ENCODE measurements at places on chromosomes 1 and 21.
A peak's percentile ranks its signal among the peaks of the same experiment; 100 is the strongest.

DNA sequence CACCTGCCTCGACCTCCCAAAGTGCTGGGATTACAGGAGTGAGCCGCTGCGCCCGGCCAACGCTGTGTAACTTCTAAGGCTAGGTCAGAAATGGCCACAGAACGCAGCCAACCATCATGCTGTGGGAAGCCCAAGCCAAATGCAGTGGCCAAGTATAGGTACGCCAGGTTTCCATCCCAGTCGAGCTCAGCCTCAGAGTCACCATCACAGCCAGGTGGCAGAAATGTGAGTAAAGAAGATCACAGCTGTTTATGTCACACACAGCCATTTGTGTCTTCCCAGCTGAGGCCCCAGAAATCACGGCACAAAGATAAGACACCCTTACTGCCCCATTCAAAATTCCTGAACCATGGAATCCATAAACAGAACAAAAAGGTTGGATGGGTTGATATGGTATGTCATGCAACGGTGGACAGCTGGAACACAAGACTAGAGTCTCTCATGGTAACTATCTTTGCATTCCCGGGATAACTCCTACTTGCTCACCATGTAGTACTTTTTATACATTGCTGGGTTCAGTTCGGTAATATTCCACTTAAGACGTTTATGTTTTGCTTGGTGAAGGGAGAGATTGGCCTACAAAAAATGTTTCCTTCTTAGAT lies 84.3 kb downstream of the SLC45A1 start:
- DNase-seq: no peak

DNA sequence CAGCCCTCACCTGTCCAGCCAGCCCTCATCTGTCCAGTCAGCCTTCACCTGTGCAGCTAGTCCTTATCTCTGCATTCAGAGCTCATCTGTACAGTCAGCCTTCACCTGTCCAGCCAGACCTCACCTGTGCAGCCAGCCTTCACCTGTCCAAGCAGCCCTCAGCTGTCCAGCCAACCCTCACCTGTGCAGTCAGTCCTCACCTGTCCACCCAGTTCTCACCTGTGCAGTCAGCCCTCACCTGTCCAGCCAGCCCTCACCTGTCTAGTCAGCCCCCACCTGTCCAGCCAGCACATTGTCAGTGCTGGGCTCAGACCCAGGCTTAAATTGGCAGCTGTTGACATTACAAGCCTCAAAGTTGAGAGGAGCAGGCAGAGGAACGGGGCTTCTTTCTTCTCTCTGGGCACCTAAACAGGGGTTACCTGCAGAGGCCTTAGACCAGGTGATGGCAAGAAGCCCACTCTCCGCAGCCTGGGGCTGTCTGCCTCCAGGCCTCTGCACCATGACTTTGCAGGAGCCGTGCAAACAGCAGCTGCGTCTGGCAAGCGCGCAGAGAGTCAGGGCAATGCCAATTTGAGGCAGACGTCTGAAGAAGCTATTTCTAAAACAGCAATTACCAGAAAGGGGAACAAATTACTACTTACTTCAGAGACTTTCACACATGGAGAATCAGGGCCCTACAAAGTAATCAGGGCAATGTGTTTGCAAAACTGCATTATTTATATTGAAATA lies 506.1 kb downstream of the NPHP4 start:
- DNase-seq: no peak

GRCh38 chr1:27471477-27471876 lies 18.5 kb downstream of the WASF2 start:
- no peak for DNase-seq

DNA sequence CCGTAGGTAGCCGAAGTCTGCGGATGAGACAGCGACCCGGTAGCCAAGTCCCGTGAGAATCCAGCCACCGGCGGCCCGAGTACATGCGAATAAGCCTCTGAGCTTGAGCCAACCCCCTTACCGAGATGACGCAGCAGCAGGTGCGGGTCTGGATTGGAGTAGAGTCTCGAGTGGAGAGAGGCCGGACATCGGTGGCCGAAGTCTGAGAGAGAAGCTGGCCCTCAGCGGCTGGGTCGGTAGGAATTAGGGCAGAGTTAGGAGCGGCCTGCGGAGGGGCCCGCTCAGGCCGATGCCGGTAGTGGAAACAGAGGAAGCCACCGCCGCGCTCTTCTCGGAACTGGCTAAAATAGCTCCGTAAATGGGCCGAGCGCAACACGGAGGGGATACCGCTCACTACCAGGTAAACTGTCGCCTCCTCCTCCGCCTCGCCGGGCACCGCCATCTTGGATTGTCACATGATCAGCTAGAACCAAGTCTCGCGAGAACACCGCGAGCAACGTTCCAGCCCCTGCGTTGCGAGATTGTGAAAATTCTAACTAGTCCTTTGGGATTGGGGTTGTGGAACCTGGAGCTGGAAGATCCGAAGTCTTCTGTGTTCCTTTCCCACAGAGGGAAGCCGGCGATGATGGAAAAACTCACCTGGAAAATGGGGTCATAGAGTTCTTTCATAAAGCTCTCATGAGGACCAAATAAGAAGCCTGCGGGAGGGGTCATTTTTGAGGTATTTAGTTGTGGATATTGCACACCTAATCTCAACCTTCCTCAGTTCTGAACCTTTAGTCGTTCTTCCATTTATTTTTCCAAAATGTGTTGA lies at the start of gene GPATCH3:
Gene GPATCH3 (minus strand): TSS at position 467 of the 814 bp plus-strand sequence. CDS start 25 bp downstream, at position 442.
- DNase-seq: peak; percentile 76

GRCh38 chr1:115728341-115728740 lies 40.2 kb downstream of the CASQ2 start:
- no peak for DNase-seq

DNA sequence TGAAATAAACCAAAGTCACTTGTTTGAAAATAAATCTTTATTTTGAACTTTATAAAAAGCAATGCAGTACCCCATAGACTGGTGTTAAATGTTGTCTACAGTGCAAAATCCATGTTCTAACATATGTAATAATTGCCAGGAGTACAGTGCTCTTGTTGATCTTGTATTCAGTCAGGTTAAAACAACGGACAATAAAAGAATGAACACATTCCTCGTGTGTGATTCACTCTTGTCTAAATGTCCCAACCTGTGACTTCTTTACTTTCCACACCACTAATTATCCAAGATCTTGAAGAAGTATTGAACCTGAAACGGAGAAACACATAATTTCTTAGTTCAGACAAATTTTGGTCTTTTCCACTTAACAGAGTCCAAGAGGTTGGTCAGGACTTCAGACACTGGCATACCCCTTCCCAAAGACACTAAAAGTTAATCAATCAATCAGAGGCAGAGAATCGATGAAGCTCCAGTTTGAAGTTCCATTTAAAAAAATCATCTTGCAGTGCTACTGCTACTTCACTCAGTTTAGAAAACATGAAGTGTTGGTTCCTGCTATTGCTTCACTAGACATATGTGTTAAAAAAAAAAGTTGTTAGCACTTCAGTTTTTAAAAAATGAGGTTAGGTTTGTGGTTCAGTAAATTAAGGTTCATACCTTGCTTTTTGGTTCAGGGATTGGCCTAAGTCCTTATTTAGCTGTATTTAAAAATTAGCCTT lies 26.2 kb downstream of the ATP1B1 start:
- no peak for DNase-seq

- DNase-seq: no peak
These were observed 3.3 kb upstream of the LPAR3 start for GRCh38 chr1:84896279-84896678.

GRCh38 chr1:224331326-224331725 lies 1.4 kb upstream of the NVL start:
- no peak for DNase-seq

DNA sequence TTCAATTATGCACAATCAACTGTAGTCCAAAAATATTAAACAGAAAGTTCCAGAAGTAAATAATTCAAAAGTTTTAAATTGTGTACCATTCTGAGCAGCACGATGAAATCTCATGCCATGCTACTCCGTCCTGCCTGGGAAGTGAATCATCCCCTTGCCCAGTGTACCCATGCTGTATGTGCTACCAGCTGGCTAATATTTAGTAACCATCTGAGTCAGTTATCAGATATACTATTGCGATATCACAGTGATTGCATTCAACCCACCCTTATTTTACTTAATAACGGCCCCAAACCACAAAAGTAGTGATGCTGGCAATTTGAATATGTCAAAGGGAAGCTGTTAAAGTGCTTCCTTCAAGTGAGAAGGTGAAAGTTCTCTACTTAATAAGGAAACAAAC lies 56.2 kb downstream of the EVI5 start:
- DNase-seq: no peak

DNA sequence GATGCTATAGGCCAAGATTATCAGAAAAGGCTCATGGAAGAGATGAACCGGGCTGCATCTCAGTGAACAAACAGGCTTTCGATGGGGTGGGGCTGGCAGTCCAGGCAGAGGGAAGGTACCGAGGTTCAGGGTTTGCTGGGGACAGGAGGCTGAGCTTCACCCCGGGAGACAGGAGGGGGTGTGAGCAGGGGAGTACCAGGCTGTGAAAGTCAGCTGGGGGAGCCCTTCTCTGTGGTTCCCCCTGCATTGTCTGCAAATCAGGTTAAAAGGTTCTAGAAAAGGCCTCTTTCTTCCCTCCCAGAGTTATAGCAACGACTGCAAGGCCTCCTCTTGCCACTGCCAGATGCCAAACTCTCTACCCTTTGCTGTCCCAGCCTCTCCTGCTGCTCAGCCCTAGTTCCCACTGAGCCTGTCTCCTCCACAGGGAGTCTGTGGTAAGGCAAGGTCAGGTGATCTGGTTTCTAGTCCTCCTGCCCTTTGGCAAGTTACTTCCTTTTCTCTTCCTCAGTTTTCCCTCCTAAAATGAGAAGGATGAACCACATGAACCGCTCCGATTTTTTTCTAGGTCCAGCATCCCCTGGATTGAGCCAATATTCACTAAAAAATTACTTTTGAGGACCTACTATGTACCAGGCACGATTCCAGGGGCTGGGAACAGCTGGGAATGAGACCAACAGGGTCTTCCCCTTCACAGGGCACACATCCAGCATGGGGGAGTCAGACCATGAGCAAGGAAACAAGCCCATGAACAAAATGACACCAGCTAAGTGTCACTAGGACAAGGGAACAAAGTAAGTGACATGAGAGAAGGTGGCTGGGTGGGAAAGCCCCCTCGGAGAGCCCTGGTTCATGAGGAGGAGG lies 7.2 kb downstream of the LAD1 start:
- no peak for DNase-seq

DNA sequence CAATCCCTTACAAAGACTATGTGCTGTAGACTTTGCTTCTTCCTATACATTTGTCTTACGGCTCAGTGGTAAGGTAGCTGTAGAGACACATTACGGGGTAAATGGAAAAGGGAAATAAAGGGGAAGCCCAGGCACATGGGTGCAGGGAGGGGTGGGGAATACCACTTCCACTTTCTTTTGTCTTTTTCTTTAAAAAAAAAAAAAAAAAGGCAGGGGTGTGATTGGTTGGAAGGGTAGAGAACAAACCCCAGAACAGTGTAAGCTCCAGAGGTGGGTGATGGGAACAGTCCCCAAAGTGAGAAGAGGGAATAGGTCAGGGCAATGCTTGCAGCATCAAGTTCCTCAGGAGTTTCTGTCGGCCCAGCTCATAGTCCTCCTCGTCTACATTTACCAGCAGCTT lies 3.9 kb downstream of the NIT1 start:
- no peak for DNase-seq

- no peak for DNase-seq
These were observed 22.2 kb downstream of the MKNK1 start for GRCh38 chr1:46581681-46582455.

DNA sequence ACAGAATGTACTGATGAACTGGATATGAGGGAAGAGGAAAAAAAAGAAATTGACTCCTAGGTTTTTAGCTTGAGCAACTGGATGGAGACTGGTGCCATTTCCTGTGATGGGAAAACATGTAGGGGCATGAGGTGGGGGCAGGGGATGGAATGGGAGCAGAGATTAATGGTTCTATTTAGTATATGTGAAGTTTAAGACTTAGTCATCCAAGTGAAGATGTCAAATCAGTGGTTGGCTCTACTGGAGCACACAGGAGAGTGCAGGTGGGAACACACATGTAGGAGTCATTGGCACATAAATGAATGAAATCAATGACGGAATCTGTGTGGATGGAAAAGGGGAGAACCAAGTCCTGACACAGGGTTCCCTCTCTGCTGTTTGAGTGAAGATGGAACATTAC lies 224.4 kb upstream of the COA6 start:
- DNase-seq: no peak

GRCh38 chr1:4087530-4088420 lies 187.7 kb upstream of the C1orf174 start:
- DNase-seq: no peak

- DNase-seq: peak; percentile 36
These were observed 8.9 kb upstream of the LEMD1 start for GRCh38 chr1:205430696-205431305.

DNA sequence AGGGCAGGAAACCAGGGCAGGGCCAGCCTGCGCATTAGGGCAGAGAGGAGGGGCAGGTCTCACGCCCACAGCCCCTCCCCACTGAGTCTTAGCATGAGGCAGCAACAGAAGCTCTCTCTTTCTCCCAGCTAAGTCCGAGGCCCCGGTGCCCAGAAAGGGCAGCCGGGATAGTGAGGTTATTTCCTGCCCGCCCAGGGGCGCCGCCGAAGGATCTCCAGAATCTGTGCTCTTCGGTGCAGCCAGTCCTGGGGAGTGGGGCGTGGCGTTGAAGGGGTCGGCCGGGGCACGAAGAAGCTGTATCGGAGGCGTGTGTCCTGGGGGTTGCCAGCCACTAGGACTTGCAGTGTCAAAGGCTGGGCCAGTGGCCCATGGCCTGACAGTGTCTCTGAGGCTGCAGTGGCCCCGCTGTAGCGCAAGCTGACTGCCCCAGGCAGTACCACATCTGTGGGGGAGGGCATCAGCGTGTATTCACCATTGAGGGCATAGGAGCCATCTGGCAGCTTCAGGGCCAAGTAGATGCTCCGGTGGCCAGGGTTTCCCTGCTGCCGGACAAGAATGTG lies 7.8 kb downstream of the ADAMTS4 start:
- DNase-seq: no peak

DNA sequence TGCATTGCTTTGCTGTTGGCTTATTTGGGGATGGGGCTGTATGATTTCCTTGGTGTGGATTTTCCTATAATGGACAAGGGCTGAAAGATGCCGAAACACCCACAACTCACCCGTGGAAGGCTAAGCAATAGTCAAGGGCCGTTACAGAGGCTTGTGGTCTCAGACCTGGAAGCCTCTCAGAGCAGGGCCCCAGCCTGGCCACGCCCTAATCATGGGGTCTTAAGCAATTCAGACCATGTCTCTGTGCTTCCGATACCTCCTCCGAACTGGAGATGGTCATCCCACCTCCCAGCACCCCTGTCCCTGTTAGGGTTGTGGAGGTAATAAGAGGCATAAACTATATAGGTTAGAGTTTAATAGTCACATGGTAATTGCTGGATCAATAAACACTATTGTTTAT lies 3.4 kb downstream of the ABCG1 start:
- no peak for DNase-seq

- no peak for DNase-seq
These were observed 11.9 kb upstream of the HYI start for GRCh38 chr1:43465505-43466067.

- no peak for DNase-seq
These were observed 177.2 kb downstream of the SMYD3 start for GRCh38 chr1:246329900-246330299.

DNA sequence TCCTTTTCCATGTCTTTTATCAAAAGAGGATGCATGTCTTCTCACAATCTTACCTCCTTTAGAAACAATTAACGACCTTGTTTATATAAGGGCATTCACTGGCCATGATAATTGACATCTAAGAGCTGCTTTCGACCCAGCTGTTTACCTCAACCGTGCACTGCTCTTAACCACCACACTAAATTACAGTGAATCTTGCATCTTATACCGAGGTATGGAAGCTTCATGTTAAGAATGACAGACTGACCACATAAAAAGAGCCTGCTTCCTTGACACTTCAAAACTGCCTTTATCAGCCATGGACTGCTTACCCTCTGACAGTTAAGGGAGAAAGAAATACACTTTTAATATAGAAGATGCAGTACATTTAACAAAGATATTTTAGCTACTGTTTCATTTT lies 301.7 kb upstream of the LYPLAL1 start:
- DNase-seq: no peak

Measured in stimulated activated CD4-positive, alpha-beta T cell treated with anti-CD3 and anti-CD28 coated beads, Interleukin-1b, Interleukin-23, amount 100 ng/mL, for 1 hour (primary cell).